ENCODE measurements at places on chromosomes 4 and X.

- no peak for DNase-seq
Observed at GRCh38 chr4:178894126-178894525, 1451.9 kb upstream of the AGA start.

GRCh38 chr4:118772081-118772766 is 63.7 kb downstream of the SEC24D start:
- DNase-seq, result peak; percentile 62

- peak; percentile 43 for DNase-seq
Observed at GRCh38 chr4:94603170-94603747, 151.5 kb downstream of the PDLIM5 start.

DNA sequence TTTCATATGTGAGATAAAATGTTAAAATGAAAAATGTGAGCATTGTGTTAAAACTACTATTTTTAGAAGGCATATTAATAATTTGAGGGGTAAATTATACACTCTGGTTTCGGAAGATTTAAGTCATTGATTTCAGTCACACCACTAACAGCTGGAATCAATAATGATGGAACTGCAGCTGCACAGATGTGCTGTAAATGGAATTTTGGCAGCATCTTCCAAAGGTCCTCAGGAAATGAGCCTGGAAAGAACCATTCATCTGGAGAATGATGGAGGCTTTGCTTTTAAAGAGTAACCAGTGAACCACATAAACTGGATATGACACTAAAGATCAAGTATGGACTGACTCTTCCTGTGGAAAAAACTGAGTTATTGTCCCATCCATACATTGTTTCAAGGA is 759.0 kb upstream of the EPHA5 start:
- no peak for DNase-seq

- peak; percentile 85 for DNase-seq
Observed at GRCh38 chr4:6876440-6876839, 33.2 kb upstream of the TBC1D14 start.

DNA sequence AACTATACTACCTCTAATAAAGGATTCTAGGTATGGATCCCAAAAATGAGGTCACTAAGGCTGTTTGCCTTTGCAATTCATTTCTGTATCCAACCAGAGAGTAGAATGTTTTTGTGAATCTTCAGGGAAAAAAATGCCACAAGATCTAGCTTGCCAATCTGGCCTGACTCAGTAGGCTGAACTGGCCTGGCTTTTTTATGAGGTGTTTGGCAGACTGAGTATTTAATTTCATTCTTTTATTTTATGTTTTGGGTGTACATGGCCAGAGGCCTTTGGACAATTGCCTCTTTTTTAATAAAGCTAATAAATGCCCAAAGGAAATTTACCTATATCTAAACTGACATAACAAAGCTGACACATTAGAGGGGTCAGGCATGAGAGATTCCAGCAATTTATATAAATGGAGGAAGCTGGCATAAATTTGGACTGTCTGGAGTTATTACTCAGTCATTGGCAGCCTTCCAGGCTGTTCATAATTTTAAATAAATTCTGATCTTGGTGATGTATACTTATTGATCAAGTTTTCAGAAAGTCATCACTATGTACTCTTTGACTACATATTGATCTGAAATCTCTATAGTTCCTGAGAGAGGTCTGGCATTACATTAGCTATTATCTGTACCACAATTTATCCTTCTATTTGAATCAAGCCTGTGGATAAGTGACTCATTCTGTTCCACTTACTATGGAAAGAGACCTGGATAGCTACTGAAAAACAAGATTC is 376.4 kb upstream of the NOCT start:
- peak; percentile 9 for DNase-seq

All from AG10803 (cell line).